NK-92 treated with Interleukin-12 subunit alpha and Interleukin-12 subunit beta, amount 100 ng/mL, for 24 hours (cell line): ENCODE measurements at places on chromosomes 6 and 20.

DNA sequence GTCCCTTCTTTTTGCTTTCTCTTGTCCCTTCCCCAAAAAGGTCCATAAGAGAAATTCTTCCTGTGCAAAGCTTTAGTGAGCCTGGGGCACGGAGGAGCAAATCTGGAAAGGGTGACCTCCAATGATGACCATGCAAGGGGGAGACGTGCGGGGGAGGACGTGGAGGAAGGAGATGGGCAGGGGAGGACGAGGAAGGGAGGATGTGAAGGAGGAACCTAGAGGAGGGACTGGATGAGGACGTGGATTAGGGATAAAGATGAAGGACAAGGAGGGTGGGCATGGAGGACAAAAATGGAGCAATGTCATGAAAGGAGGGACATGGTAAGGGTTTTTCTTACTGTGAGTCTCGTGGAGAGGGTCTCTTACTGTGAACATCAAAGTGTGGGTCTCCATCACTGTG, 139.5 kb downstream of the ERMARD start:
- DNase-seq, result no peak

DNA sequence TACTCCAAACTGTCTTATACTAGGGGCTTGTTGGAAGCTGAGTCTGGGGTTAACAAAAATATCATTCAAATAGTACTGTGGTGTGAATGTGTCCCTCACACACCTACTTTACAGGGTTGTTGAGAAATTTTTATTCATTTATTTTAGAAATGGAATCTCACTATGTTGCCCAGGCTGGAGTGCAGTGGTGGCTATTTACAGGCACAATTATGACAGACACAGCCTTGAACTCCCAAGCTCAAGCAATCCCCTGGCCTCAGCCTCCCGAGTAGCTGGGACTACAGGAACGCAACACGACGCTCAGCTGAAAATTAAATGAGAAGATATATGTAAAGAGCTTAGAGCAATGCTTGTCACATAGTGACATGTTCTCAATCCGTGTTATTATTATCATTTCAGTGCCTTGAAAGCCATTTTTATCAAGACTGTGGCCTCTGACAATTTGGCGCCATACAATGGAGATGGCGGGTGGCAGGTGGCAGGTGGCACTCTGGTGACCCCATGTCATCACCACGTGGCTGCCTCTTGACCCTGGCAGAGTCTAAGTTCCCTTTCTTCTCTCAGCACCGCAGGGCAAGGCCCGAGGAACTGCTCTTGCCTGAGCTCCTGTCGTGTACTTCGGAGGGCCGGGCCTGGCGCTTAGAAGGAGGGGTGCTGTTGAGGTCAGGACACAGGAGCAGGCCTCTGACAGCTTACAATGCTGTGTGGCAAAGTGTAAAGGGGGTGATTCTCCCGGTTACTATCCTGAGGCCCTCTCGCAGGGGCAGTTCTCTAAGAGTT, 64.5 kb downstream of the STX11 start:
- no peak for DNase-seq

GRCh38 chr6:158634695-158635426, 9.7 kb downstream of the DYNLT1 start:
- no peak for DNase-seq

DNA sequence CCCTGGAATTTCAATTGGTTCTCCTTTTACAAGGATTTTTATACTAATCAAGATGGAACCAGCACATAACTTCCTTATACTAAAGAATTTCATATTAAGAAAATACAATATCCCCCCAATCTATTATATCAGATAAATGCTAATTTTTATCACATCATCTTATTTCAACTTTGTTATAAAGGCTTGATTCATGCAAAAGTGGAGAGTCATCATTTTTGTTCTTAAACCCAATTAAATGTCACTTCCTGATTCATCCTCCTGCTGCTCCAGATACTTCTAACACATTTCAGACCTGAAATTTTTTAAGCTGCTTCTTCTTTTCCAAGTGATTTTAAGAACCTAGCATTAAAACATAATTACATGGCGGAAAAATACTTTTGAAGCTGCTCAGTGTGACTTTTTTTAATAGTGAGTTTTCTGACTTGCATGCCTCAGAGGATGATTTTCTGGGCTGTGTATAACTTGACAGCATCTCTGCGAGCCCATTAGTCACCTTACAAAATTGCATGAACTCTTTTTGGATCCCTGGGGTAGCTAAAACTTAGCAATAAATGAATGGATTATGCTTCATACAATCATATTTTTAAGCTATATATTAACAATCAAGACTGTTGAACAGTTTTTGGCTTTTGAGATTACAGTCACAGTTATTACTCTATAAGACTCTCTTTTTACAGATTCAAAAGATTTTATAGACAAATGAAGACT, 134.1 kb downstream of the ELOVL4 start:
- no peak for DNase-seq

DNA sequence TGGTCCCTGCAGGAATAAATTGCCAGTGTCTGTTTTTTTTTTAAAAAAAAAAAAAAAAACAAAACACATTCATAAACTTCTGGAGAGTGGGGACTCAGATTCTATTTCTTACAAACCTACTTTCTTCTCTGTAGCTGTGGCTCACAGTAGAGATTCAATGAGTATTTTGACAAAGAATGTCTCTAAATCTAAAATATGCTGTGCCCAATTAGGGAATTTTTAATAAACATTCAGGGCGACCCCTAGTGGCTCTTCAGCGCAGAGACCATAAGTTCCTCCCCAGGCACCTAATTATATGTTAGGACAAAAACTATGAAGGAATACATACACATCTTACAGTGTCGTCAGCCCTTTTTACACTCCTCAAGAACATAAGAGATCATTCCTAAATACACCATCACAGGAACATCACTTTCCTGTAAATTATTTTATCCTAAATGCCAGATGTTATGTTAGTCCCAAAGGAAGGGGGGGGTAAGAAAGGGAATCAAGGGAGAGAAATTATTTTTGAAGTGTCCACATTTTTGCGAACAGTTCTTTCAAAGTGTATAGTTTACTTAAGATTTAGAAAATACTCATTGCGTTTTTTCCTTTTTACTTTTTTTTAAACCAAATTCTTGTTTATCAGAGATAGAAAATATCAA, 21.8 kb upstream of the NAA20 start:
- no peak for DNase-seq

DNA sequence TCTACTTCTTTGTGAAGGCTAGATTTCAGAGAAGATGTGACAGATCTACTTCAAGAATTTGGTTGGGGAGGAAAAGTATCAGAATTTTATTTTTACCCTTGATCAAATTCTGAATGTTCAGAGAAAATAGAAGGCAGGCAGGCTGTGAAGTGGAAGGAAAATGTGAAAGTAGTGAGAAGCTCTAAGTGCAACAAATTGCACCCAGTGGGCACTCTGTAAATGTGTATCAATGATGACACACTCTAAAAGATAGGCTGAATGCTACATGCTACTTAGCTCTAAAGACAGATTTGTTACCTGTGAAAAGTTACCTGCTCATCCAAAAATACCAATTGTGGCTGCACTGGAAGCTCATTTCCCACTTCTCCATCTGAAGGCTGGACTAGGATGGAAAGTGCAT, 438.6 kb downstream of the PKHD1 start:
- no peak for DNase-seq

DNA sequence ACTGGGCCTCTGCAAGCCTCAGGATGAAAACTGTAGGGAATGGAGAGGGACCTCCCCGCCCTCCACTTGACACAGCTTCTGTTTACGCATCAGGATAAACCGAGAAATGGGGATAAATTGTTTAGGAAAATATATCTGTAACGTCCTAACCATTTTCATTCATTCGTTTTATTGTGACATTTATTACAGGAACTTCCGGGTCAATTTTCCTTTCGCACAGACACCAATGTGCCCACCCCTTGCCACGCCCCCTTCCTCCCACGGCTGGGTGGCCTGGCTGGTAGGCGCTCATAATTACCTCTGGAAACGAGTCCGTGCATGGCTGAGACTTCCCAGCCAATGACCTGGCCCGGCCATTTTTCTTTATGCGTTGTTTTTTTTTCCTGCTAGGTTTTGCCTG, 96.1 kb downstream of the BMP7 start:
- no peak for DNase-seq

- no peak for DNase-seq
Measured at GRCh38 chr6:142893088-142893487, 51.9 kb downstream of the HIVEP2 start.

- no peak for DNase-seq
Measured at GRCh38 chr20:63284544-63284949, 8.4 kb upstream of the COL20A1 start.

GRCh38 chr6:24864343-24864742, 65.6 kb upstream of the ARMH2 start:
- DNase-seq, result no peak

DNA sequence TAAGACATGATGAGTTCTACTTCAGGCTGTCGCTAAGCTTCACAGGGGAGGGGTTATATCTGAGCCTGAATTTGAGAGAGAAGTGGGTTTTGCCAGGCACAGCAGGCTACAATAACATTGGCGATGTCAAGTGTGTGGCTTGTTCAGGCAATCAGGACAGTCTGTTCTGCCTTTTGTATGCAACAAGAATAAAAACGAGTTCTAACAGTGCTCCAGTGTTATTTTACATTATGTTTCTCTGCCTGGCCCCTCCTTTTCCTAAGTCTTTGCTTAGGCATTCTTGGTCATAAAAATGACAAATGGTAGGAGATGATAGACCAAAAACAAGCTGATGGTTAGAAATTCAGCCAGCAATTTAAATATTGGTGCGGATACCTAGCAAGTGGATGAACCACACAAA, 26.8 kb downstream of the PAQR8 start:
- DNase-seq, result no peak

DNA sequence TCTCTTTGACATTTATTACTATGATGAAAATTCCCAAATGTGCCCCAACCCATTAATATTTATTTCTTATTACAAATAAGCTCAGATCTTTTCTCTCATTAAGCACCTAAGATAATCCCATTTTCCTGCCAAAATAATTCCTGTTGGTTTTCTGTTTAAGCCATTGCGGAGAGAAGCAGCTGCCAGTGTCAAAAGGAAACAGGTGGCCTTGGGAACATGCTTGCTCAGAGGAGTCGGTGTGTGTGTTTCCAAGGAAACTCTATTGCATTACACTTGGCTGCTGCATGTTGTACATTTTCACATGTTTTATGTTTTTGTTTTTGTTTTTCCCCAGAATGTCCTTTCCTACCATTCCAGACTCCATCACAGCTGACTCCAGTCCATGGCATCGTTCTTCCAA, 56.4 kb downstream of the CD24 start:
- DNase-seq, result no peak

DNA sequence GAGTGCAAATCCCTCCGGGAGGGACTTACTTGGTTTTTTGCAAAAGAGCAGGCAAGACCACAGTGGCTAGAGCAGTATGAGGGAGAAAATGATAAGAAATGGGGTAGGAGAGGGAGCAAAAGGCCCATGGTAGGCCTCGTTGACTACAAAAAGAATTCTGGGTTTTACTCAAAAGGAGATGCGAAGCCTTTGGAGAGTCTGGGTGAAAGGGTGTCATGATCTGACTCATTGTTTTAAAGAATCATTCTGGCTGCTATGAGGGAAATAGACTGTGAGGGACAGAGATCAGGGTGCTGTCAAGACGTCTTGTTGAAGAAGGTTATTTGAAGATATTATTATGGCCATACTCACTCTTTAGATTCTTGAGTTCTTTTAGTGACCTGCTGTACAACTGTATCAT, 13.0 kb downstream of the TBC1D32 start:
- DNase-seq, result no peak

DNA sequence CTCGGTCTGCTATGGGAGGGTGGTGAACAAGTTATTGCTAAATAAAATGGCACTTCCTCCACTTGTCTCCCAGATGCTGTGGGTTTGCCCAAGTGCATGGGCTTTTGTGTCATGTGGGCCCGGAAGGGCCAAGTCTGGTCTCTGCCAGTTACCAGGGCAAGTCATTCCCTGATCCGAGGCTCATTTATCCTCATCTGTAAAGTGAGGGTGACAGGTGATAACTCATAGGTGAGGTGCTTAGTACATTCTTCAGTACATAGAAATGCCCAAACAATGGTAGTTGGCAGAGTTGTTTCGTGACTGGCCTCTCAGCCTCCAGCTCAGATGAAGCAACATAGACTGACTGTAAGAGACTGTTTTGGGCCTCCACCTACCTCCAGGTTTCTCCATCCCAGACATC, 2.0 kb upstream of the MUCL3 start:
- no peak for DNase-seq

GRCh38 chr6:151498327-151498726, 4.5 kb downstream of the CCDC170 start:
- DNase-seq, result no peak
